ENCODE measurements at places on chromosomes 2 and 18.

DNA sequence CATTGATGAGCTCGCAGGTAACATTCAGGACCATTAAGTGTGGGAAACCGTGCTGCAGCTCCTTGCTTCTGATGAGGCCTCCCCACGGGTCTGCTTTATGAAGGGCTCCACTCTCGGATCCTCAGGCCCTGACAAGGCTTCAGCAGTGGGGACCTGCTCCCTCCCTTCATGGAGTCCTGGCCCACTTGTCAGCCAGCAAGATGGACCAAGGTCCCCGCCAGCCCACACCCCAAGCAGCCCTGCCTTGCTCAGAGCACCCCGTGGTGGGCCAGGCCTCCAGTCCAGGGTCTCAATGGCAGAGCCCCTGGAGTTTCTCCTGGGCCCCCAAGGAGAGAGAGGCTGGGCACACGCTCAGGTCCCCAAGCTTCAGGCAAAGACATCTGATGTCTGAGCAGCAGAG is 41.5 kb downstream of the CROCC2 start:
- no peak for DNase-seq

- no peak for DNase-seq
These were observed 99.8 kb downstream of the UXS1 start for GRCh38 chr2:106094131-106094841.

- DNase-seq, result no peak
These were observed 29.5 kb downstream of the KIAA2012 start for GRCh38 chr2:202102425-202103000.

DNA sequence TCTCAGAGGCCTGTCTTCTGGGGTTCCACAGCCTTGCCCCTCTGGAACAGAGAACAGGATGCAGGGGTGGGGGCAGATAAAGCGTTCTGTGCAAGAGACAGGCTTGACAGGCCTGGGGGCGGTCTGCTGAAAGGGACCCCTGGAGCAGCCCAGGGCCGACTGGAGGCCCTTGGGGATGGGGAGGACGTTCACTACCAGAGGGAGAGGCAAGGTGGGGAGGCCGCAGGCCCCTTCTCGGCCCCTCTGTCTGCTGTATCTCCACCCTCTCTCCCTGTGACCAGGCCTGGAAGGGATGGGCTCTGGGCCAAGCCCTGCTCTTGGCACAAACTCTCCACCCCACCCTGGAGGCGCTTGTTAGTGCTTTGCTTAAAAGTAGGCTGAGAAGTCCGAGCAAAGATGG is 27.3 kb upstream of the INHBB start:
- DNase-seq, result no peak

DNA sequence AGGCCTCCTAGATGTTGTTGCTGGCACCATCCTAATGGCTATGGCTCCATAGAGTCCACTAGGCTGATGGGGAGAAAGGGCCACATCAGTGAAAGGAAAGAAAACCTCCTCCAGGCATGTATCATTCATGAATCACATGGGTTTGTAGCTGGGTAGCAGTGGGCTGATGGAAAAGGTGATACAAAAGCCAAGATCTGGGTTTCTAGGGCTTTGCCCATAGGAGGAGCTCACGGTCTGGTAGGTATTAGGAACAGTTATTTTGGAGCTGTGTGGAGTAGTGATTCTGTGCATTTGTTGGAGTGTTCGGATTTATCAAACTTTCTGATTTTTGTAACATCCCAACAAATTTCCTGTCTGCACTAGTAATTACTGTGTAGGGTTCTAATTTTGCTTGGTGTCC is 259.2 kb downstream of the SLC4A3 start:
- no peak for DNase-seq

- no peak for DNase-seq
These were observed 25.9 kb upstream of the KLF11 start for GRCh38 chr2:10017313-10017941.

- DNase-seq, result no peak
These were observed 5.9 kb downstream of the MBOAT2 start for GRCh38 chr2:8997631-8998030.

- DNase-seq, result no peak
These were observed 254.3 kb upstream of the TNP1 start for GRCh38 chr2:217114117-217114516.

GRCh38 chr2:240234503-240234951 is 94.1 kb upstream of the OTOS start:
- DNase-seq, result no peak

DNA sequence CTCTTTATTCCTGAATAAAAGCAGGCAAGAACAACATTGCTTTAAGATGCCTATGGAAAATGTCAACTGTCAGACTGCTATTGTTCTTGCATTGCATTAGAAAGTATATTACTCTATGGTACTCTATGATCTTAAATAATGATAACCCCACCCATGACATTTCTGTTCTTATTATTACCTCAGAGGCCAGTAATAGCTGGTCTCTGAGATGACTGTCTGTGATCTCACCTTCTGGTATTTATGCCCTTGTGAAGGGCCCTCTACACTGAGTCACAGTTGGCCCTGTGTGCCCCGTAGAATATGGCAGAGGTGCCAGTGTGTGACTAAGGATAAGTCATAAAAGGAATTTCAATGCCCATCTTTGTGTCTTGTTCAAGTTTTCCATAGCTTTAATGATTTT is 61.0 kb downstream of the SPP2 start:
- DNase-seq, result no peak

DNA sequence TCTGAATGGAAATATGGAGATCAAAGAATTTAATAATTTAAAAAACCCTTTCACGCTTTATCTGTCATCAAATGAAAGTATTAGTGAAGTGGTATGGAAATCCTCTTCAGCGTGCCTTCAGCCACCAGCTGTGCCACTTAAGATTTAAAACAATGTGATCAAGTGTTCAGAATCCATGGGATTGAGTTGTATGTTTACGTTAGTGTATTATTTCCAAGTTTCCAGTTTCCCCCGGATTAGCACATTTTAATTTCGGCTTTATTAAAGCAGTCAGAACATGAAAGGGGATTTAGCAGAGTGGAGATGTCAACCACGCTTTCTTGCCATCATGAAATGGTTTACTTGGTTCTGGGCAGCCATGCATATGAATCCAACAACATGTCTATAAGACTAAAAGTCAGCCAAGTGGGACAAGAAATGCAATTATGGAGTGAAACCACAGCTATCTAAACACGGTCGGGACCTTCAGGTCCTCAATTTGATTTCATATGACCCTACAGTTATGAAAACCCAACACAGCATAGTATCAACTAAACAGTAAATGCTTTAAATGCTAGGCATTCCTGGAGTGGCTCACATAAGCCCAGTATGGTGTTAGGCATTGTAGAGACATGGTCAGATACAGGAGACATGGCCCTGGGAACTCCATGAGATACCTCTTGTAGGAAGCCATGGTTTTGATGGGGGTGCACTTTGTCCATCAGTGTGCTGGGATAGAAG is 224.9 kb upstream of the EPAS1 start:
- no peak for DNase-seq

- DNase-seq, result no peak
These were observed 2.6 kb downstream of the CYB5A start for GRCh38 chr18:74289137-74289536.

- no peak for DNase-seq
These were observed 72.1 kb downstream of the COL6A3 start for GRCh38 chr2:237341872-237342271.

DNA sequence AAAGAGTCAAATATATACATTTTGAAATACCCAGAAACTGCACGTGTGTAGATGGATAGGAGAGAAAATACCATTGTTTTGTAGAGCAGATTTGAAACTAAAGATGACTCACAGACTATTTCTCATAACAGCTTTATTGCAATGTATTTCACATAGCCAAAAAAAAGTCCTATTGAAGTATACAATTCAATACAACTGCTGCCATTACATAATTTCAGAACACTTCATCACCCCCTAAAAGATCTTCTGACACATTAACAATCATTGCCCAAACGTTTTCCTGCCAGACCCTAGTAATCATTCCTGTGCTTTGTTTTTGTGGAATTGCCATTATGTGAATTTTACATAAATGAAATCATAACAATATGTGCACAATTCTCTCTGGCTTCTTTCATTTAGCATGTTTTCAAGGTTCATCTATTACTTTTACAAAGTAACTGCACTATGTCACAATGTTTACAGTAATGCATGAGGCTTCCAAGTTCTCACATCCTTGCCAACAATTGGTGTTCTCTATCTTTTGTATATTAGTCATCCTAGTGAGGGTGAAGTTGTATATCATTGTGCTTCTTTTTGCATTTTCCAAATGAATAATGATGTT is 378.6 kb upstream of the CWC22 start:
- DNase-seq, result no peak

DNA sequence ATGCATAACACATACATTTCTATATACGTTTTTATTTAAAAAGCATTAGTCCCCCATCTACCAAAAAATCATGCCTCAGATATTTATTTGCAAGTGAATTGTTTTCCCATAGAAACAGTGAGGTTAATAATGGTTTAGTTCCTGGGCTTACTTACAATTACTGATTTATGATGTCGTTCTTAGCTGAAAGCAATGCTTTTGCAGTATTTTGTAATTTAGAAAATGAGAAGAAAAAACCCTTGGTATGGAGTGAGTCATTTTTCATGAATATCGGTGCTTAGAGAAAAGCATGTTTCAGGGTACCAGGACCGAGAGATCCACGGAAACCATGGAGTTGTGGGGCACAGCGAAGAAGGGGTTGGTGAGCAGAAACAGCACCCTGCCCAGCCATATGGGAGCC is 12.0 kb upstream of the CDK15 start:
- no peak for DNase-seq

DNA sequence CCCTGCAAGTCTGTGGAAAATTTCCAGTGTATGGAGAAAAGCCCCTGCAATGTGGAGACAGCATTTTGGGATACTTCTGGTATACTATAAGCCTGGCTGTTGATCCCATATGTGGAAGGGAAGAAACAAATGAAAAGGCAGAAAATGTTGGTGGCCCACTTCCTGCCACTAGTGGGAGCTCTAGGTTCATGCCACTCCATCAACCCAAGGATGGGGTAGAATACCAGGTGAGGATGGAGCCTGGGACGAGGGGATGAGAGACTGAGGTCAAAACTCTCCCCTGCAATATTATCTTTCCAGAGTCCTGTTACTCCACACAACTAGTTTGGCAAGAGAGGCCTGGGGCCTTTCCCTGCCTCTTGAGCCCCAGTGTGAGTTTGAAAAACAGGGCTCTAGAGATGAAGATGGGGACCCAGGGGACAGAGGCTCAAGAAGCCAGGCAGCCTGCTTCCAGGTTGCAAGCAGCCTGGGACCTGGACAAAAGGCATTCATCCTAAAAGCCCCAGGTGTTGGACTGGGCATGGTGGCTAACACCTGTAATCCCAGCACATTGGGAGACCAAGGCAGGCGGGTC is 31.9 kb downstream of the BMP10 start:
- DNase-seq, result no peak

GRCh38 chr18:48091869-48092497 is 161.5 kb upstream of the SMAD2 start:
- DNase-seq, result no peak

- DNase-seq, result no peak
These were observed 1.8 kb downstream of the IL36RN start for GRCh38 chr2:113060796-113061195.

GRCh38 chr2:173205375-173205774 is 129.7 kb downstream of the MAP3K20 start:
- DNase-seq, result no peak

DNA sequence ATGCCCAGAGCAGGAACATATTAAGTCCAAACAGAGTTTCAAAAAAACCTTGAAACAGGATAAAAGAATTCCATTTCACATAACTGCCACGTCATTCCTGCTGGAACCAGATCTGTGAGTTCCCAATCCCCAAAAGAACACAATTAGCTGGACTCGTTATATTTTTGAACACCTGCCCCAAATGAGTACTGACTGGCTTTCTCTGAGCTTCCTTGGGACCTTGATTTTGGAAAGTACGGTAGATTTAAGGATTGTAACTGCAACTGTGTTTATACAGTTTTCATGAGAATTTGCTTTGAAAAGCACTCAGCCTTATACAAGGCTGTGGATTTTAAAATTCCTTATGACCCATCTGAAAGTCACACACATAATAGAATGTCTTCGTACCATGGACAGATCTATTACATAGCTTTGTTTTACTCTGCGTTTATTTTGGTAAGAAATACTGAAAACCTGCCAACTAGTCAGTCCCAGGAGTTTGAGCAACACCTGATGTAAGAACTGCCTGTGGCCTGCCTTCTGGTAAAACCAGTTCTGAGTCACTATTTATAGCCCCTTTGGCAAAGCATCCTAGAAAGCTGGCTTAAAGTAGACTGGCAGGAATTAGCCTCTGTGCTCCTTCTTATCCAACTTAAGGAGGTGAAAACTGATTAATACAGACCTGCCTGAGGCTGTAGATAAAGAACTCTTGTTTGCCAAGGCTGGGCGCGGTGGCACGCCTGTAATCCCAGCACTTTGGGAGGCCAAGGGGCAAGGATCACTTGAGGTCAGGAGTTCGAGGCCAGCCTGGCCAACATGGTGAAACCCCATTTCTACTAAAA is 48.1 kb downstream of the MERTK start:
- no peak for DNase-seq

DNA sequence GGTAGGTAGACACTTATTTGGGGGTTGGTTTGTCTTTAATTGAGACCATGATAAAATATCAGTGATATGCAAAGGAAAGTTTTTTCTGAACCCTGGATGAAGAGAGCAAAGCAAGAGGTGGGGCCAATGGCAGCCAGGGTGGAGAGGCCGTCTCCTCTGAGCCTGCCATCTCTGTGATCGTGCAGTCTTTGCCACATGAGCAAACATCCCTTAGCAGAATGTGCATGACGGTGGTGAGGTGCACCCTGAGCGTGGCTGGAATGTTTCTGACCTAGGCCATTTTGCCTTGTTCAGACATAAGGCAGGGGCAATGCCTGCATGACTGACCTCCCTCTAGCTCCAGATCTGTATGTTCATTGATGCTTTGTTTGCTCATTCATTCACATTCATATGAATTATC is 6.0 kb downstream of the NCK2 start:
- DNase-seq, result no peak

DNA sequence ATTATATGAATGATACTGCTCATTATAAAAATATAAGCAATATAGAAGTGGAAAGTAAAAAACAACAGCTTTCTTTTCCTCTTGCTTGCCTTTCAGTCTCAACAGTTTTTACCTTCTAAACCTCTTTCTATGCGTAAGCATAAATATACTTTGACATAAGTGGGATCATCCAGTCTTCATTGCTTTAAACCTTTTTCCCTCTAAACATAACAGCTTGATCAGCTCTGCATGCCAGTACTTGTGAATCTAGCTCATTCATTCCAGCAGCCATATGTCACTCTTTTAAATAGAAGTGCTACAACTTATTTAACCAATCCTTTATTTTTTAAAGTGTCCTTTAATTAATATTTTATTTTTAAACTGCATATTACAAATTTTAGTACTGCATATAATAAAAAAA is 88.1 kb downstream of the TTC27 start:
- no peak for DNase-seq

- no peak for DNase-seq
These were observed 61.1 kb upstream of the MCFD2 start for GRCh38 chr2:46976556-46977279.

All from SIG-M5 (cell line).